ENCODE measurements at places on chromosomes 1 and 21.

GRCh38 chr1:29520571-29521437 lies 284.5 kb downstream of the PTPRU start:
- DNase-seq: no peak

DNA sequence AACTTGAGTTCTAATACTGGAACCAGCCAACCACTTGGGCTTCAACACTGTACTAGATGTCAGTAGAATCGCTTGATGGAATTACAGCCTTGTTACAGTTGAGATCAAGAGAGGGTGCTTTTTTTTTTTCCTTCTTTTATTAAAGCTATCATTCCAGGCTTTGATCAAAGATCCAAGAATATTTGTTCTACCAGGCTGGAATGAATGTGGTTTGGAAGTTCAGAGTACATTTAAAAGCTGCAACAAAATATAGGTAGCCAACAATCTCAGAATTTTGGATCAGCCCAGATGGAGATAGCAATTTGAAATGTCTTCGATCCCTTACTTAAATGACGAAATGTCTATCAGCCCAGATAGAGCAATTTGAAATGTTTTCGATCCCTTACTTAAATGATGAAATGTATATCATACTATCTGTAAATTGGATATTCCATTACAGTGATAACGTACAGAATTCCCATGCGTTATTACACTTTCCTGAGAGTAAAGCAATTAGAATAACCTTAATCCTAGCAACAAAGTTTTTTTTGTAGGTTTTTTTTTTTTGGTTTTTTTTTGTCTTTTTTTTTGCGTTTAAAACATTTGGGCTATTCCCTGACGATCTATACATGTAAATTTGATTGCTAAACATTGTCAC lies 3.6 kb downstream of the ZNF281 start:
- no peak for DNase-seq

DNA sequence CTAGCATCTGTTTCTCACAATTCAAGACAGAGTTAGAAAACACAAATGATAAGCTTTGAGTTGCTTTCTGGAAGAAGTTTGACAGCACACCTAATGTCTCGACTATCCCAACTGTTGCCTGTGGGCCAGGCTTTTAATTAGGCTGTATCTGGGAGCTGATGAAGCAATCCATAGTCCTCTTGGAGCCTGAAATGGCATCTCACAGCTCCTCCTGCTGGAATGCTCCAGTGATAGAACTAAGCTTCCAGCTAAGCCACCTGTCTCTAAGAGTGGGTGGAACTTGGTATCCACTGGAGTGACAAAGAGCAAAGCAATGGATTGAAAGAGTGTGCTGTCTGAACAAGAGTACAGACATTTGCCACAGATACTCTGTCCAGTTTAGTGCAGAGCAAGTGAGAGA lies 605.3 kb upstream of the NR5A2 start:
- DNase-seq: no peak

GRCh38 chr1:173409613-173410012 lies 67.5 kb upstream of the PRDX6 start:
- no peak for DNase-seq

DNA sequence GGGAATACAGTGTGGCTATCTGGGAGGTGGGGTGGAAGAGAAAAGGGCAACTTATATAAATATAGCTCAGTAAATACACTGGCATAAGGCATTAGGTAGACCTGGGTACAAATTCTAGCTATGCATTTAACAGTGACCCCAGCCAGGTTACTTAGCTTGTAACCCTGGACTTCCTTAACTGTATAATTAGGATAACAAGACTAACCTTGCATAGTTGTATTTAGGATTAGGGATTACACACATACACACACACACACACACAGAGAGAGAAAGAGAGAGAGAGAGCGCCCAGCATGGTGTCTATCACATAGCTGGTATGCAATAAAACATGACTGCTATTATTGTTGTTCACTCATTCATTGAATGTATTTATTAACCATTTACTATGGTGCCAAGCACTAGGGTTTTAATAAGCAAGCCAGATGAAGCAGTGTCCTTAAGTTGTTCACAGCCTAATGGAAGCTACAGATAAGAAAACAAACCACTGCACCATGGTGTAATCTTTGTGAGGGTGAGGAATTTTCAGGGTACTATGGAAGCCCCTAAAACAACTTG lies 251.4 kb downstream of the ZNF648 start:
- DNase-seq: no peak

- no peak for DNase-seq
Measured at GRCh38 chr1:61842863-61843514, 100.7 kb downstream of the PATJ start.
